ENCODE measurements at places on chromosomes 7 and 10.
A peak's percentile ranks its signal among the peaks of the same experiment; 100 is the strongest.

DNA sequence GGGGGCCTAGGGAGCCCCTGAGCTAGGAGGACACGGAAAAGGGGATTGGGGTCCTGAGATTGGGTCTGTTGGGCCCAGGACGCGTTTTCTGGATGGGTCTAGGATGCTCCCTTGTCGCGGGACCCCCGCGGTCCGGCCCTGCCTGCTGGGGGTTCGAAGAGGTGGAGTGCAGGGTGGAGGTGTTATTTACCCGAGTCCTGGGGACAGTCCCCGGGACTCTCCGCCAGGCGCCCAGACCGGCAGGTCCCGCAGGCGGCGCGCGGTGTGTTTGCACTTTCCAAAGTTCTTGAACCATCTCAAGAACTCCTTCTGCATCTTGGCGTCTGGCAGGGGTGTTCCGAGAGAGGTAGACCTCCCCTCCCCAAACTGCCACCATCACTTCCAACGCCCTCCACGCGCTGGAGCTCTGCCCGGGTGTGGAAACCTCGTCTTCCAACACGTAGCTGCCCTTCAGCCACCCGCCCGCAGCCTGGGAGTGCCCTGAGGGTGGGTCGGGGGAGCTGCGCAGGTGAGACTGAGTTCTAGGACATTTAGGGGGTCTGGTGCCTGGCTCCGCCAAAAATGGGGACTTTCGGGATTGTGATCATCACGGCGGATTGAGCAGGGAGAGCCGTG lies 569 bp downstream of the CAV1 start:
- DNase-seq, result peak; percentile 58

GRCh38 chr7:28200598-28200997 lies 20.0 kb upstream of the JAZF1 start:
- DNase-seq, result no peak

GRCh38 chr10:127033216-127034033 lies 128.2 kb downstream of the DOCK1 start:
- no peak for DNase-seq

- no peak for DNase-seq
Observed at GRCh38 chr7:6200971-6201370, 71.5 kb downstream of the CYTH3 start.

DNA sequence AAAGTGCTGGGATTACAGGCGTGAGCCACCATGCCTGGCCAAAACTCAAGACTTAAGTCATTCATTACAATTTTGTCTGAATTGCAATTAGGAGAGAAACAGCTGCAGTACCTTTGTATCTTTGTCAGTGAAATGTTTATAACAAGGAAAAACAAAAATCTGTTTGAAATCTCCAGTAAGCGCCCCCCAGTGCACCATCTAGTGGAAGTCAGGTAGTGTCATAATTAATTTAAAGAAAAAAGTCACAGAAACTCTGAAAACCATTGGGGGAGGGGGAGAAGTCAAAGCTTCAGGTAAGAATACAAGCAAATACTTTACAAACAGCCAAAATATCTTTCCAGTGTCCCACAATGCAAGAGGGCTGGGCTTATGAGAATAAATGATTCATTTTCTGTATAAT lies 2.8 kb downstream of the MPP7 start:
- DNase-seq, result no peak

DNA sequence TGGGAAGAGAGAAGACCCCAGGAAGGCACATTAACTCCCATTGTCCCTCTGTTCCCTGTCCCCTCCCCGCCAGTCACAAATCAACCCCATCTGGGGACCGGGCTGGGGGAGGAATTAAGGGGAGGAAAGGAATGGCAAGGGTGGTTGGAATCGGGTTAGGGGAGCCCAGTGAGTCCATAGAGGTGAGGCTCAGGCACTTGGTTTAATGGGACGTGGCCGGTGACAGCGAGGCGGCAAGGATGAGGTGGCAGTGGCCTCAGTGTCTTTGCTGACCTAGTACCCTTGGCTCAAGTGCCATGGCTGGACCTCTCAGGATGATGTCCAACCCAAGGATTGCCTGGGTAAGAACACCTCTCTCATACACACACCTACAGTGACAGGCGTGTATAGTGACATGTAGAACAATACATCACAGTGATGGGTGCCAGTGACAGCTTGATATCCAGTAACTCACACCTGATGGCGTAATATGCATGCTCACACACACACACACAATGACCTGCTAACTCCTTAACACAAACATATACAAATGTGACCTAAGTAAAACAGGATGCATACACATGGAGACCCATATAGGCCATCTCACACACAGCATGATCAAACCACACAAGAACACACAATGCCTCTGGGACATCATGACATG lies 12.3 kb downstream of the KCNIP2 start:
- no peak for DNase-seq

DNA sequence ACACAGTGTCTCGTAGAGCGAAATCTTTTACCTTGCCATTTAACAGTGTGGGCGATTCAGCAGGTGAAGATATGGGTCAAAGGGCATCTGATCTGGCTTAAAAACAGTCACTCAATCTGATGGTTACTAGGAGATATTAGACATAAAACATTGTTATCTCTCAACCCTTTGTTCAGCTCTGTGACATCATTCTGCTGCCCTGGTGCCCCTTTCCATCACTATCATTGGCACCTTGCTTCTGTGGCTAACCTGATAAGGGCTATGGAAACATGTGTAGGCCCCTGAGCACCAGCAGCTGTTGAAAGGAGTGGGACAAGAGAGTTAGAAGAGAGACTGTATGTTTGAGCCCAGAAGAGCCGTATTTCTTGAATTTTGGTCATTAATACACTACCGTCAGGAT lies 650.3 kb downstream of the PHTF2 start:
- DNase-seq, result no peak
